Activated naive CD4-positive, alpha-beta T cell treated with anti-CD3 and anti-CD28 coated beads for 36 hours (primary cell): ENCODE measurements at places on chromosomes 4 and X. TPM values are rescaled to one million over a fixed set of nuclear protein-coding genes. Genes with fewer than 3 reads are reported as not detected.

The LEF1 gene
- 350 TPM for total RNA-seq

- DNase-seq = no peak
These were observed 68.5 kb downstream of the CYTL1 start for GRCh38 chr4:4950561-4951290.

- peak; percentile 30 for DNase-seq
These were observed 291.8 kb downstream of the FBXW7 start for GRCh38 chr4:152243896-152244595.

DNA sequence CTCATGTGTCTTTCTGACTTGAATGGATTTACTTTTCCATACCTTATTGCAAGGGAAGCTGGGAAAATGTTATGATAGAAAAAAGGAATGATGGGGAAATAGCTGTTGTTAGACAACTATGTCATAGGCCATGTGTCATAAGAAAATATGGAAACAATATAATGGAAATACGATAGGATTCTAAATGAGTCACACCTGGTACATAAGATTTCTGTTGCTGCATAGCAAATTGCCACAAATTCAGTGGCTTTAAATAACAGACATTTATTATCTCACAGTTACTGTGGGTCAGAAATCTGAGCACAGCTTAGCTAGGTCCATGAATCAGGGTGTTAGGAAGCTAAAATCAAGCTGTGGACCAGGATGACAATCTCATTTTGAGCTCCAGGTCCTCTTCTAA is 44.6 kb upstream of the ANKRD50 start:
- DNase-seq = no peak

GRCh38 chrX:635428-636090 is 5.0 kb downstream of the SHOX start:
- no peak for DNase-seq

GRCh38 chr4:174538123-174538875 is 16.0 kb upstream of the HPGD start:
- DNase-seq = no peak
